ENCODE measurements at places on chromosomes 5 and 9.
A peak's percentile ranks its signal among the peaks of the same experiment; 100 is the strongest.

DNA sequence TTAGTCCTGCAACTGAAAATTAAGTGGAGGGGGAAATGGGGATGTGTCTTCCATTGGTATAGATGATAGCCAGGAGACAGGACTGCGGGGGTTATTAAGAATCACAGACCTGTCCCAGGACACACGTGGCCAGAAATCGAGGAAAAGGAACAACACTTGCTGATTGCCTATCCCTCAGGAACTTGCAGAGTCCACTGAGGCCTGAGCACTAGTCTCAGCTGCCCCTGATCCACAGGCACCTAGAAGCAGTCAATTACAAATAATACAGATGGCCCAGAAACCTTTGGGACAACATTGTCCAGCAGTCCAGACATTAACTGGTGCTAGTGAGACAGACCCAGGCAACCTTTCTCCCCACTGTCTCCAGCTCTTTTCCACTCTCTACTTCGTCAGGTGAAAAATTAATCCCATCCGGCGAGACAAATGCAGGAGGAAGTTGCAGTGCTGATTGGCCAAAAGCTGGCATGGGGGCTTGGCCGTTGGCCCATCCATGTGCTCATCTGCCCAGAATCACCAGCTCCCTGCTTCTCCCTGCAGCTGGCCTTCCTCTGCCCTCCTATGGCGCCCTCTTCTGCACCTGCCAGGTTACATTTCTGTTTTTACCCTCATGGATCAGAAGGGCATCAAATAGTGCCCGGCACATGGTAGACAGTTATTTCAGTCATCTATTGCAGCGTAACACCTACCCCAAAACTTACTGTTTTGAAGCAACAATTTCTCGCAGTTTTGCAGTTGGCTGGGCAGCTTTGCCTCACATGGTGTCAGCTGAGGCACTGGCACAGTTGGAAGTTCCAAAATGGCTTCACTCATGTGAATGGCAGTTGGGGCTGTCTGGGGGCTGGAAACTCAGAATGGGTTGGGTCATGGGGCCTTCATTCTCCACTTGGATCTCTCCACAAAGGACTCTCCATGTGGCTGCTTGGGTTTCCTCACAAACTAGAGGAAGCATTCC, 3.6 kb upstream of the B4GALT1 start:
- DNase-seq, result peak; percentile 37

GRCh38 chr9:123065196-123065595, 31.7 kb downstream of the GPR21 start:
- DNase-seq, result no peak

DNA sequence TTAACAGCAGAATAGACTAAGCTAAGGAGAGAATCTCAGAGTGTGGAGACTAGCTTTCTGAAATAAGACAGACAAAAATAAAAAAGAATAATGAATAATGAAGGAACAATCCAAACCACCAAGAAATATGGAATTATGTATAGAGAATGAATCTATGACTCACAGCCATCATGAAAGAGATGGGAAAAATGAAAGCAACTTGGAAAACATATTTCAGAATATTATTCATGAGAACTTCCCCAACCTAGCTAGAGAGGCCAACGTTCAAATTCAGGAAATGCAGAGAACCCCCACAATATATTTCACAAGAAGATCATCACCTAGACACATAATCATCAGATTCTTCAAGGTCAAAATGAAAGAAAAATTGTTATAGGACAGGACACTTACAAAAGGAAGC, 349.0 kb upstream of the MPDZ start:
- DNase-seq, result no peak

DNA sequence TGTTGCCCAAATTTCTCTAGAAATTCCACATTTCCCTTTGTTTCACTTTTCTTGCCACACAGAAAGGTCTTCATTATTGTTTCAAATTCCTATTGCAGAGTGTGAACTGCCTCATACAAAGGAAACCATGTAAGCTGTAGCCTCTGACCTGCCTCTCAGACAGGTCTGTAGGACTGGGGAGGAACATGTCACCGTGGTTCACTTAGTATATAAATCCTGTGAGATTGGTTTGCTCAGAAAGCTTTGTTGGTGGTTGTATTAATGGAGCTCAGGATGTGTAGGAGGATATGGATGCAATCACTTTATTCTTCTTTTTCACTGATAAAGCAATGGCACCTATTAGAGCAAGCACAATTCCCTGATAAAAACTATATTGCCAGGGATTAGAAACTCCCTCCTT, 4.2 kb downstream of the SGCD start:
- DNase-seq, result no peak

DNA sequence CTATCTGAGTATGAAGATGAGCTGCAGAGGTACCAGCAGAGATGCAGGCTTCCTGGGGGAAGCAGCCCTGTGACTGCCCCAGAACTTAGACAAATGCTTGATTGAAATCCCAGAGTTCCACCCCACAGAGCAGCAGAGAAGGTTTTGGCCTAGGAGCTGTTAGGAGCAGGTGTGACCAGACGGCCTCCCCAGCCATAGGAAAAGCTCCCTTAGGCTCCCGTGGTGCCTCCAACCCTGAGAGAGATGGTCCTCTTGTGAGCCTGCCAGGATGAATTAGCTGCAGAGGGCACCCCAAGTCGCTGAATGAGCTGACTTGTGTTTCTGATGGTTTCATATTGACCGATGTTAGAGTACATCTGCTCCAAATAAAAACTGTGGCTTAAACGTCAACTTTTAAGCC, 22.1 kb downstream of the NTRK2 start:
- no peak for DNase-seq

DNA sequence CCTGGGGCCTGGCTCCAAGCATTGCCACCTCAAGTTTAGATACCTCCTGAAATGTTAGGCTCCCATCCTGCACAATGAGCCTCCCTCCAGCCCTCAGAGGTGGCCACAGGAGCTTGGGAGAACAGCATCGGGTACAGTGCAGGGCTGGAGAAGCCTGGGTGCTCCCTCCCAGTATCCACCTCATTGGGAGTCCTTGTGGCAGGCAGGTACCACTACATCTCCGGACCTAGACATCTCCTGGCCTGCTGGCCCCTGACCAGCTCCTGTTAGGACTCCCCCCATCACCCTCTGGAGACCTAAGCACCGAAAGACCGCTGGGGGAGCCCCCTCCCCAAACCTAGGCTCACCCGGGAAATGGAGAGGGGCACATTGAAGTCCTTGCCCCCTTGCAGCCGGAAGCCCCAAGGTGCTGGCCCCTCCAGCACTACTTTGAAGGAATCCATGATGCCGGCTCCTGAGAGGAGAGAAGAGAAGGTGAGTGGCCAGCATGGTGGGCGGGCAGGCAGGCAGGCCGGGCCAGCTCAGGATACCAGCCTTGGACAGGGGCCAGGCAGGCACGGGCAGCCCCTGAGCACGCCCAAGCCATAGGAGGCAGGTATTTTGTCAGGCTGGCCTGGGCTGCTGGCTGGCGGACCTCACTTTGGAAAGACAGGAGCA, 1.2 kb downstream of the PDLIM7 start:
- peak; percentile 45 for DNase-seq

GRCh38 chr9:136079916-136080246, 15.2 kb downstream of the NACC2 start:
- DNase-seq, result no peak

GRCh38 chr5:42912184-42912798, 100.6 kb upstream of the SELENOP start:
- DNase-seq, result peak; percentile 62

DNA sequence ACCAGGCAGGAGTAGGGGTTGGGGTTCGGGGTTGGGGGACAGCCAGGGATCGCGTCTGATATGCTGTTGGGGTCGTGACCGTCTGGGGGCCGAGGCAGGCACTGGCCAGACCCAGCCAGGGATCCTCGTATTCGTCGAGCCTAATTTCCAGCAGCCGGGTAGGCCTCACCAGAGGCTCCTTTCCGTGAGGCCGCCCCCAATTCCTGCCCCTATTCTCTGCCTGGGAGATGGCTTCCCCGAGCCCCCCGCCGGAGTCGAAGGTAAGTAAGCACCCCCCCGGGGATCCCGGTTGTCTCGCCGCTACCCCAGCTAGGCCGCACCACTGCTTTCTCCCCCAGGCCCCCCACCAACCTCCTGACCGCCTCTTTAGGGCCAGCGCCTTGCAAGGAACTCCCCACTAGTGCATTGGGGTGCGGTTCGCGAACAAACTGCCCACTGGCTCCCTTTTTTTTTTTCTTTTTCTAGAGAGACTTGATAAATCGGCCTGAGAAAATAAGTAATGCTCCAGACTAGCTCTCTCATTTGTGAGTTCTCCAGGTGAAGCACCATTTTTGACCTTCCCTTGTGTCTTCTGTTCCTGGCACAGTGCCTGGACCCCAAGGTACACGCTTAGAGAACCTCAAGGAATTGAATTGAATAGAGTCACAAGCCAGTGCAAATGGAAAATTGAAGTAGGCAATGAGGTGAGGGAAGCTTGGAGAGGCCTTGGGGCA, 435 bp downstream of the ZNF189 start:
- no peak for DNase-seq

DNA sequence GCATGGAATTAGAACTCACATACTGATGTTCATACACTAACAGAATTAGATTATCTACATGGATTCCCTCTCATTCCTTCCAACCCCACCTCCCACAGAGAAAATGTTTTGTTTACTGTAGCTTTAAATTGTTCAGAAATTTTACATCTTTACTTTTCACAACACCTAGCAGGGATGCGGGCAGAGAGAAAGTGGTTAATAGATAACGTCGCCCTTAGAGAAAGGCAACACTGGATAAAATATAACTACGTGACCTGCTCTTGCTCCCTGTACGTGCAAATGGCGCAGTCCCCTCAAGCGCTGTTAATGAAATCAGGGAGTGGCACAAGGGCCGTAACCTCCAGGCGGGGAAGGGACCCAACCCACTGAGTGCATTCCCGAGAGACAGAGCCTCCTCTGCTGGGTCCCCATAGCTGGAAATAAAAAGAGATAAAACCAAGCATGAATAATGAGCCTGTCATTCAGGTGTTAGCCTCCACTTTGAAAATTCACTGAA, 125.3 kb upstream of the DAPK1 start:
- DNase-seq, result no peak

DNA sequence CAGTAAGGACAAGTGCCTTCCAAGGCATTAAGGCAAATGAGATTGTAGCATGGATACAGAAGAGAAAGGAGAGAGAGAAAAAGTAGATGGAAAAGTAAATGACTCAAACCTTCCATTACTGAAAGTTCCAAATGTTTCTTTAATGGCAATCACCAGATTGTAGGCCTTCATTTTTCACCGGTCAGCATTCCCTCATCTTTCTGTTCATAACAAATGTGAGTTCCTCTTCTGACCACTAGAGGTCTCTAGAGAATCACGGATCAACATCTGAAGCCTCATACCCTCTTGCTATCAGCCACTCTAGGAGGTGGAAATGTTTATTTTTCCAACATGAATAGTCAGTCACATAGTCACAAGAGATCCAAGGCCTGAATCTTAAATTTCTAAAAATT, 73.6 kb upstream of the RPS23 start:
- peak; percentile 51 for DNase-seq

GRCh38 chr5:4199049-4199841, 603.6 kb downstream of the IRX1 start:
- no peak for DNase-seq

GRCh38 chr5:87526131-87526530, 113.4 kb upstream of the CCNH start:
- no peak for DNase-seq

DNA sequence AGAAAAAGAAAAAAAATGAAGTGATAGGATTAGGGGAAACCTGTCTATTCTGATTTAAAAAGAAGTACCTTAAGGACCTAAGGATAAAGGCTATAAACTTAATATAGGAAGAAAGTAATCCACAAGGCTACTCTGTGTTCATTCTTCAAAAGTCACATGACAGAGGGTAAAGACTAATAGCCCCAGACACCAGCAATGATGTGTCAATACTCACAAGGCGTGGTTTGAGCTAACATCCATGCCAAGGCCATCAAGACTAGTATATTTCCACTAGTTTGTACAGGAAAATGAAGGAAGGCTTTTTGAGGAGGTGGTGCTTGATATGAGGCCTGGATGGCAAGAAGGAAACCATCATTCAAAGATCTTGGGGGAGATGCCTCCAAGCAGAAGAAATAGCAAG, 49.7 kb upstream of the TEX48 start:
- no peak for DNase-seq

- no peak for DNase-seq
Measured at GRCh38 chr5:179867476-179867875, 8.9 kb upstream of the MRNIP start.

DNA sequence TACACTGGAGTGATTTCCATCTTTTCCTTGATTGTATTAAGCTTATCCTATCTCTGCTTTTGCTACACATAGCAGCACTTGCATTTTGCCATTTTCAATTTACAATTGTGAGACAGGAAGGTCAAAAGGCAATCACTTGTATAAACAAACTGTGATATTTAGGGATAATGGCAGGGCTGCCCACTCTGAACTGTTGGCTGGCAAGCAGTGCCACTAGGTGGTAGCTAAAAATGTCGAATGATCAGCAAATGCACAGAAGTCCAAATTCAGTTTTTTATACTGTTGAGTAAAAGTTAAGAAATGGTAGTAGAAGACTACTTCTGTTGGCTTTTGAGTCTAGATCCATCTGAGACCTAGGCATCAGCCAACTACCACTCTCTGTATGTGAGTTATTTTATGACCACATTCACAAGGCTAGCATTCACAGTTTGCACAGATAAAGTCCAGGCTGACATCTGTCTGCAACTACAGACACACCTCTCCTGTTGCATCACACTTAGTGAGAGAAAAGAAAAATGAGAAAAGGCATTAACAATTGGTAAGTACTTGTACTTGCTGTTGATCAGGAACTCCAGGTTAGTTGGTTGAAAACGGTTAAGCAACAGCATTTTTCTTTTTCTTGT, 108.8 kb upstream of the ASTN2 start:
- no peak for DNase-seq

GRCh38 chr5:41511241-41511640, 840 bp upstream of the PLCXD3 start:
- DNase-seq, result no peak

GRCh38 chr9:106119176-106119575, 424.8 kb downstream of the TMEM38B start:
- DNase-seq, result no peak

- peak; percentile 64 for DNase-seq
Measured at GRCh38 chr9:75087289-75087823, 599 bp downstream of the NMRK1 start.

DNA sequence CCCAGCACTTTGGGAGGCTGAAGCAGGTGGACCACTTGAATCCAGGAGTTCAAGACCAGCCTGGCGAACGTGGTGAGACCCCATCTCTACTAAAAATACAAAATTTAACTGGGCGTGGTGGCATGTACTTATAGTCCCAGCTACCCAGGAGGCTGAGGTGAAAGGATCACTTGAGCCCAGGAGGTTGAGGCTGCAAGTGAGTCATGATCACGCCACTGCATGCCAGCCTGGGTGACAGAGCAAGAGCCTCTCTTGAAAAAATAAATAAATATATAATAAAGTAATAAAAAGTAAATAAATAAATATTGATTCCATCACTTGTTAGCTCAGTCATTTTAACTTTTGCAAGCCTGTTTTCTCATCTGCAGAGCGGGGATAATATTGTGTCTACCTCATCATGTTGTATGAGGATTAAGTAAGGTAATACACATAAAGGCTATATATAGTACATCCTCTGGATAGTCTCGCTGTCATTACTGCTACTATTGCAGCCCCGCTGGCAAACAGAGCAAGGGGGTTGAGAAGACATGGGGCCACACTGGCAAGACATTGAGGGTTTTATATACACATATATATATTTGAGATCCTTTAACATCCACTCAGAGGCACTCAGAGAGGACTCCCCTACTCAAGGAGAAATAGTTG, 210.9 kb downstream of the C9orf152 start:
- no peak for DNase-seq

All from erythroblast (primary cell).